ENCODE measurements at places on chromosomes 2 and 18.

DNA sequence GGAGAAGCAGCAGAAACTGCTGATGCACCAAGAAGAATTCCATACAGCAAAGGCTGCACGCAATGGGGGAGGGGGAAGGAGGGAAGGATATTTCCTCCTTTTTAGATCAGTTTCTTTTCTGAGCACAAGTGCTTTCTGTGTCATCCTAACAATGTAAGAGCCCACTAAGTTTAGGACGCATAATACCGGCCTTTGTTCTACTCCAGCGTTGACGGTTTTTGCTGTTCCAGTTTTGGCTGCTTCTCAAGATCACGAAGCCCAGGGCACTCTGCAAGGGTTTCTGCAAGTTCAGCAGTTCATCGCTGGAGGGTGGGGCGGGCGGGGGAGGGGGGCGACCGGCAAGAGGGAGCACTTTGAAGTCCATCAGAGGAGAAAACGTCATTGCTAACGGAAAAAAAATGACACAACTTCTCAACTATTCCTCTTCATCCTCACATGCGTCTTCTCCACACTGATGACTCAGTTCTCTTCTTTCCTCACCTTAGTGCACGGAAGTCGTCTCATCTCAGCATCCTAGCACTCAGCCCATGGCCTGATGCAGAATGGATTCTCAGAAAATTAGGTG, 8.7 kb downstream of the FAM178B start:
- DNase-seq: no peak

DNA sequence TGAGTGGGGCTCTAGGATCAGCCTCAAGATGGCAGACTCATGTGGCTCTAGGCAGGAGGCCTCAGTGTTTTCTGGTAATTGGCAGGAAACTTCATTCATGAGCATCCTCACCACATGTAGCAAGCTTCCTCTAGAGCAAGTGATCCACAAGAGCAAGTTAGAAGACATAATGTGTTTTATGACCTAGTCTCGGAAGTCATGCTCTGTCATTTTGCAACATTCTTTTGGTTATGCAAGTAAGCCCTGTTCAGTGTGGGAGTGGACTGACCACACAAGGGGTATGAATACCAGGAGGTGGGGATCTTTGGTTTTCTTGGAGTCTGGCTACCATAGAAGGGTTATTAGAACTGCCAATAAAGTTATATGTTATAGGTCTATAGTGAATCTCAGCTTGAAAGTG, 66.8 kb upstream of the STK39 start:
- DNase-seq: peak; percentile 12

GRCh38 chr2:193900292-193900691, 1705.6 kb upstream of the TMEFF2 start:
- no peak for DNase-seq

DNA sequence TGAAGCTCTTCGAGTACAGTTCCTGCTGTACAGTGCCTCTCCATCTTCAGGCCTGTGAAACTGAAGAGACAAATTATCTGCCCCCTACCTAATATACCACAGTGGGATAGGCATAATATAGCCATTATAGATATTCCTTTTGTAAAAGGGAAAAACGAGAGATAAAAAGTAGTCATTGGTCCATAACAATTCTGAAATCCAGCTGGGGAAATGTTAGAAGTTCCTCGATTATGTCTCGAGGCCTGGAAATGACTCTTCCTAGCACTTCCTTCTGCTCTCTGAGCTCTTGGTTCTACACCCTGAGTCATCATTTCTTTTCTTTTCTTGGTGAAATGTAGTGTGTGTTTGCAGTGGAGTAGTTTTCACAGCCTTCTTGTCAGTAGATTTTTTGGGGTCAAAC, 51.5 kb downstream of the ASB1 start:
- DNase-seq: no peak

- no peak for DNase-seq
Measured at GRCh38 chr2:130986890-130987493, 106.3 kb downstream of the FAM168B start.

Data from inflammatory macrophage treated with lipopolysaccharide for 4 hours (primary cell).